ENCODE measurements at places on chromosomes 7 and 10.

DNA sequence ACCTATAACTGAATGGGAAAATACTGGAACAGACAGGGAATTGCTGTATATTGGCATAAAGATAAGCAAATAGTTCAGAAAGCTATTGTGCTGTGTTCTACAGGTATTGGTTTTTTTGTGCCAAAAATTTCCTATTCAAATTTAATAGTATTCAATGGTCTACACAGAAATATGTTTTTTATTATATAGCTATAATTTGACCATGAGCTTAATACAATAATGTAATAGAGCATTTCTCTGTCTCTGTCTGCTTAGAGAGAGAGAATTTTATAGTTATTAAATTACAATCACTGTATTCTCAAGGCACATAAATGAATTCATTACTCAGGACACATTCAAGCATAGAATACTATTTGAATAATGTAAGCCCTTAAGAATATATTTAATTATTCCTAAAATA, 62.3 kb upstream of the FZD8 start:
- no peak for DNase-seq

DNA sequence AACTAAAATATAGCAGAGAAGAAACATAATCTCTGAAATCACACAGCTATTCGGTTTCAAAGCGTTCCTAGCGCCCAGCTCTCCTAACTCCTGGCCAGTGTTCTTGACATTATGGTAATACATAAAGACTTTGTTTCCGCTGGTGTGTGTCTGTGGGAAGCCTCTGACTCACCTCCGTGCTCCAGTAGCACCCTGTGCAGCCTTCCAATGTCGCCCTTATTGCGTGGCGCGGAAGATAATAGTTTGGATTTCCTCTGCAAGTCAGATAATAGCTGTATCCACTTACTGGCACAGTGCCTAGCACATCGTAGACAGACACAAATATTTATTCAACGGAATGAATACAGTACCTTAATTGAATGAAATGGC, 570 bp downstream of the BMS1 start:
- DNase-seq = peak; percentile 22

GRCh38 chr7:108283252-108283651, 153.1 kb upstream of the LAMB4 start:
- DNase-seq = no peak

DNA sequence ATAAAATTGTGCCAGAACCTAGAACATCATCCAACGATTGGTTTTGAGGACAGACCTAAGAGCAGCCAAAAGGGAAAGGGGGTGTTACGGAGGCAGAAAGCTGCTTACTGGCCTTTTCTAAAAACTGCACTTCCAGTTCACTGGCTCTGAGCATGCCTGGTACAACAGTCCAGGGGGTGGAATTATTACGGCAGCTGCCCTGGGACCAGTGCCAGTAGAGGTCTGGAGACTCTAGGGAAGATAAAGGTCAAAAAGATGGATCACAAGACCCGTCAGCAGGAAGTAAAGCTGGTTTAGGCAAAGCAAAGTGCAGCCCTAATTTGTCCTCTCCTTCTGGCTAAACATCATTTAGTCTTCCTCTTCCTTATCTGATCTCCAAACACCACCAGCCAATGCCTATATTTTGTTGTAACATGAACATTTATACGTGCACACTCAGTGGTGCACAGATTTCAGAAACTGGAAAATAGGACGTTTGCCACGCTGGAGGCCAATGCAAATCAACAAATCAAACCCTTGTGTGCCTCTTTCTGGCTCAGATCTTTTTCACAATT, 216.4 kb upstream of the DPP6 start:
- DNase-seq = no peak

GRCh38 chr7:69652947-69653701, 54.8 kb downstream of the AUTS2 start:
- no peak for DNase-seq

GRCh38 chr10:23157691-23158369, 34.3 kb upstream of the PTF1A start:
- no peak for DNase-seq

- DNase-seq = no peak
Measured at GRCh38 chr10:101131962-101132635, 999 bp downstream of the TLX1 start.

GRCh38 chr7:158723714-158724385, 19.2 kb upstream of the NCAPG2 start:
- DNase-seq = no peak

- peak; percentile 51 for DNase-seq
Measured at GRCh38 chr10:32982911-32983909, 25.2 kb upstream of the ITGB1 start.

DNA sequence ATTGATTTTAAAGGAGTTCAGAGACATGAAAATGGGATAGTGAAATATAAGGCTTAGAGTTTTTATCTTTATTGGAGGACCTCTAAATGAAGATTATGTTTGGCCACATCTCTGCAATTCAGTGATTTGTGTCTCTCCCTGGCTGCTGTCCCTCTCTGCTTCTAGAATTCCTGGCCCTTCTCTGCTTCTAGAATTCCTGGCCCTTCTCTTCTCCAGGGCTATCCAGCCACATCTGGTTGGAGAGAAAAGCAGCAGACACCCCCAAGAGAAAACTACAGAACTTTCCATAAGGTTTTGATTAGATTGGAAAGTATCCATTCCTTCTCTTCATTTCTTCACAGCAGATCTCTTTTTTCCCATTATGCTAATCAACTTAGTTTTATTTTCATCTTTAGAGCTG, 135.5 kb downstream of the NPY start:
- DNase-seq = no peak

DNA sequence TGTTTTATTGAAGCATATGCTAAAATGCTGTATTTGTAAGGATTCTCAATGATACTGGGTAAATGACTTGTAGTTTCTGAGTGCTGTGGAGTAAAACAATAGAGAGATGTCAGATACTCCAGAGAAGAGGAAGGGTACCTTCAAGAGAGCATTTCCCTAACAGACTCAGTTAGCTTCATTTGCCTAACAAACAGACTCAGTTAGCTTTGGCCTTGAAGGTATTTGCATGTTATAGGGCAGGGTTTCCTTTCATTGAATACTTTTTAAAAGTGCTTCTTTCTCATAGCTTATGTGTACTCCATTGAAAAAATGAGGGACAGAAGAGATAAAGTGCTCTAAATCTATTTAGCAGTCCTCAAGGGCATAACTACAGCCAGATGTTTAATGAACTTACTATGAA, 101.8 kb downstream of the CHN2 start:
- no peak for DNase-seq

GRCh38 chr10:78980815-78981214, 88.0 kb upstream of the ZMIZ1 start:
- DNase-seq = no peak

GRCh38 chr10:120431251-120431651, 25.8 kb upstream of the PLPP4 start:
- DNase-seq = no peak

DNA sequence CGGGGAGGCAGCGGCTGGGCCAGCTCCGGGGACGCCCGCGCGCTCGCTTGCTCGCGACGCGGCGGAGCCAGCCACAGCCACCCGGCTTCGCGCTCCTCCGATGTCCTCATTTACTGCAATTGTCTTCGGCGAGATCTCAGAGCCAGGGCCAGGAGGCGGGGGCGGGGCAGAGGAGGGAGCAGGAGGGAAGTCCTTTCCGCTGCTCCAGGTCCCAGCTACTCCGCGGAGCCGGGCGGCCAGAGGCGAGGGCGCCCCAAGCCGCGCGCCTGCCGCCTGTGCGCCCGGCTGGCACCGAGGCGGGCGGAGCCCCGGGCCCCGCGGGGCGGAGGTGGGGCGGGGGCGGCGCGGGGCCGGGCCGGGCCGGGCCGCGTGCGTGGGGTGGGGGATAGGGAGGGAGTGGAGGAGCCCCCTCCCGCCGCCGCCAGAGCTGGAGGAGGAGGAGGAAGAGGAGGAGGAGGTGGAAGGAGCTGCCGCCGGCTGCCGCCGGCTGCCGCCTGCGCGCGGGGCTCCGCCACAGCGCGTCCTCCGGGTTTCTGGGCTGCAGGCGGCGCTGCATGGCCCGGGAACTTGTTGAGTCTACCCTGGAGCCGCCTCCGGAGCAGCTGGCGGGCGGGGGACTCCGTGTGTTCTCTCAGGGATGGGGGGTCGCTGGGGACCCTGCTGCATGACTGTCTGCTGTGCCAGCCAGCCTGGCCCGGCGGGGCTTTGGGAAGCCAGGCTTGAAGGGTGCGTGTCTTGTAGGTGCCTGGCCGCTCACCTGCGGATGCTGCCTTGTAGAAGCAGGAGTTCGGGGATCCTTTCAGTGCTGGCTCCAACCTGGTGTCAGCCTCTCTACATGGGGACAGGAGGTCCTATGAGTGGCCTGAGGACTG, at the start of gene INSYN2A:
Gene INSYN2A (minus strand): TSS at position 310 of the 872 bp plus-strand sequence. CDS start 20,196 bp downstream, outside the sequence.
- no peak for DNase-seq

- no peak for DNase-seq
Measured at GRCh38 chr7:45217358-45217757, 59.8 kb downstream of the RAMP3 start.

DNA sequence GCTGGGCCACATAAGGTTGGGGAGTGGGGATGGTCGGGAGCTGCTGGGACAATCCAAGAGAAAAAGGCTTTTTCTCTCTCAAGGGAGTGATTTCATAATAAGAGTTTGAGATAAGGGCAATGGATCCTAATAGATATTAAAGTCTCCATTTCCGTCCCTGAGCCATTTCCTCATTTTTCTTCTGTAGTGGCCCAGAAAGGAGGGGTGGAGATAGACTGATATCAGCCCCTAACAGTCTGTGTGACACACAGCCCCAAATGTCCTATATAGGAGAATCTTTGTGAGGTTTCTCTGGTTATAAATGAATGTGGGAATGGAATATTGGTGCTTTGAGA, 35.2 kb downstream of the PRSS2 start:
- DNase-seq = peak; percentile 28

DNA sequence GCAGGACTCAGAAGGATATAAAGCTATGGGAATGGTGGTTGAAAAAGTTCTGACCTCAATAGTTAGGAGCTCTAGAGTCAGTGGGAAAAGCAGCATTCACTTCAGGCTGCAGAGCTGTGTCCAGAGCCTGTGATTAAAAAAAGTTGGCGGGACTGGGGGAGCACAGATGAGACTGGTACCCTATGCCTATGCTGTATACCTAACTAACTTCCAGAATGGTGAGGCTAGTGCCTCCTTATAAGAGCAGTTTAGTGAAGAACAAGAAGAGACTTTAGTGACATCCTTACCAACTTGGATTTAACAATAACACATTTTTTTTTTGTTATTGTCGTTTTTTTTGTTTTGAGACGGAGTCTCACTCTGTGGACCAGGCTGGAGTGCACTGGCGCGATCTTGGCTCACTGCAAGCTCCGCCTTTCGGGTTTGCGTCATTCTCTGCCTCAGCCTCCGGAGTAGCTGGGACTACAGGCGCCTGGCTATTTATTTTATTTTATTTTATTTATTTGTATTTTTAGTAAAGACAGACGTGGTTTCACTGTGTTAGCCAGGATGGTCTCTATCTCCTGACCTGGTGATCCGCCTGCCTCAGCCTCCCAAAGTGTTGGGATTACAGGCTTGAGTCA, 6.6 kb upstream of the ZNF282 start:
- no peak for DNase-seq

DNA sequence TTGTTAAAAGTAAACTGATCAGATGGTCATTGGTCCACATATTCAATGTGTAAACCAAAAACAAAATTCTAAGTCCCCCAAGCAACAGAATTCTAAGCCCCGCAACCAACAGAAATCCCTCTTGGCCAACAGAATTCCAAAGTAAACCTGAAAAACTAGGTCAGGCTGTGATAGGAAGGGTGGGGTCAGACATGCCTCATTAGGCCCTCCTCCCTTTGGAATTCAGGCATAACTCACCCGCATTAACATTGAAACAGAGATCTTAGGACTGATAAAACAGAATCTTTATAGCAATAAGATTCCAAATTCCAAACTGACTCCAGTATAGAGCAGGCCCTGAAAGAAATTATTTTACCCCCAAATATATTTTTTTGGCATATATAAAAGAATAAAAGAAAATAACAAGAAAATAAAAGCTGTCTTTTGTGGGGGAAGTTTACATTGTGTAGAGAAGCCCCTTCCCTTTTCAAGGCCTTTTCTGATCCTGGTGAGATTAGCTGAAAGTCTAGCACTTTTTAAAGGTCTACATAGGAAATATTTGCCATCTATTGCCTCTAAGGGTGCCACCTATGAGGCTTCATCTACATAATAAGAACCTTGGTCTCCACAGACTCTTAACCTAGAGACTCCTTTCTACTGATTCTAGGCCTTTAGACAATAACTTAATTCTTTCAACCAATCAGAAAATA, 30.5 kb downstream of the GNAT3 start:
- DNase-seq = no peak

GRCh38 chr10:63929831-63930467, 408.7 kb downstream of the REEP3 start:
- DNase-seq = no peak

DNA sequence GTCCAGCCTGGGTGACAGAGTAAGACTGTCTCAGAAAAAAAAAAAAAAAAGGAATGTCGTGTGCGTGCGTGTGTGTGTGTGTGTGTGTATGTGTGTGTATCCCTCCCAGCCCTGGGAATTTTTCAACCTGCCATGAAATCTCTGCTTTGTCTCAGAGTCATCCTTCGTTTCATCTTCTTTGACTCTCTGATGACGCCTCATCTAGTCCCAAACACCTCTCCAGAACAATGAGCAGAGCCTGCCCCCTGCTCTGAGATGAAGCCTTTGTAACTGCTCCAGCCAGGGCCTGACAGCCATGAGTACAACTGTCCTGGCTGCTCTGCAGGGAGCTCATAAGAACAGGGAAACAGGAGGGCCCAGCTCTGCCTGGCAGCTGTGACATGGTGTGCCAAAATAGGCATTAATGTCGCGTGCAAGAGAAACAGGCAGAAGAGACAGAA, 149.5 kb downstream of the FAM107B start:
- DNase-seq = no peak

DNA sequence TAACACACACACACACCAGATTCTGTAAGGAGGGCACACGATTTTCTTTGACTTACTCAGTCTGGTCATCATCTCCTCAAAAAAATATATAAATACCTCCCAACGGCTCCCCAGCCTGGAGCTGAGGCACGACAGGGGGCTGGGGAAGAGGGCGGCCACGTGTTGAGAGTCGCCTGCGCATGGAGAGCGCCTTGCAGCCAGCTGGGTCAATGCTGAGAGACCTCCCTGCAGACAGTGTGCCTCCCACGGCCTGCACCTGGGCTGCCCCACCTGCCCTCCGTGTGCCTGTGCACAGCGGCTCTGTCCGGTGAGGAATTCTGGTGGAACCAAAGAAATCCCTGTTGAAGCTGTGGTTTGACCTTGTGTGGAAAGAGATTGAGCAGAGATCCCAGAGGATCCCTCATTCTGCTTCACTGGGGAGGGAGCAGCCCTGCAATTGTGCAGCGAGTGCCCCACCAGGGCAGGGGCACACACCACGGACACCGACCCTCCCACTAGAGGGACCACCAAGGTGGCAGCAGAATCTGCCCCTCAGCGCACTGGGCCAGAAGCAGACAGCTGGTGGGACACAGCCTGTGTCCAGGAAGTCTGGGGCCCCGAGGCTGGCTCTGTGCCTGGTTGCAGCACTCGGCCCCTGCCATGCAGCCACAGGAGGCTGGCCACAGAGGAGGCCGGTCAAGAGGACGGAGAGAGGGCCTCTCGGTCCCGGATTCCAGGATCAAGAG, 150.5 kb upstream of the PPP2R2D start:
- no peak for DNase-seq

GRCh38 chr7:23472956-23473843, 2.9 kb upstream of the IGF2BP3 start:
- no peak for DNase-seq

GRCh38 chr7:29019387-29019786, 61.3 kb upstream of the TRIL start:
- no peak for DNase-seq
